Stimulated activated CD8-positive, alpha-beta memory T cell treated with anti-CD3 and anti-CD28 coated beads, Interleukin-4, amount 100 ng/mL, for 24 hours (primary cell): ENCODE measurements at places on chromosomes 3 and 15.

- no peak for DNase-seq
These were observed 53.2 kb downstream of the RFTN1 start for GRCh38 chr3:16460273-16460672.

DNA sequence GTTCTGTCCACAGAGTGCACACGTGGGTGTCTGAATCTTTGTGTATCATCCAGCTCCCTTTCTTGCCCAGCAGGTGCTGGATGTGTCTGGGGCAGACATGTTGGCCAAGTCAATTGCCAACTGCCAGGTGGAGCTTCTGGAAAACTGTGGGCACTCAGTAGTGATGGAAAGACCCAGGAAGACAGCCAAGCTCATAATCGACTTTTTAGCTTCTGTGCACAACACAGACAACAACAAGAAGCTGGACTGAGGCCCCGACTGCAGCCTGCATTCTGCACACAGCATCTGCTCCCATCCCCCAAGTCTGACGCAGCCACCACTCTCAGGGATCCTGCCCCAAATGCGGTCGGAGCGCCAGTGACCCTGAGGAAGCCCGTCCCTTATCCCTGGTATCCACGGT, 12.5 kb upstream of the RPP14 start:
- no peak for DNase-seq

DNA sequence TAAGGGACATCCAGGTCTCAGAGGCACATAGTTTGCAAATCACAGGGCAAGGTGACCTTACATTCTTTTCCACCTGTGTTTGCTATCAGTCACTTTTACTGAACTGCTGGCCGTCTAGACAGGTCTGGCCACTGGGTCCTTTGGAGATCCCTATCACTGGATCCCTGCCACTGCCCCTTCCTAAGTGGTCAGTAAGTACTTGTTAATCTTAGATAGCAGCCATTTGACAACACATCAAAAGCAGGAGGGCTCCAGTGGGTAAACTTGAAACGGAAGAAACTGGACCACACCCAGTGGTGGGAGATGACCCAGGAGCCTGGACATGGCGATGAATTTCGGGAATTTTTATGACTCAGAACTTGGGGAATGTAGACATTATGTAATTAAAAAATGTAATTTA, 28.9 kb upstream of the RASGRP1 start:
- no peak for DNase-seq

- DNase-seq, result no peak
These were observed 226.0 kb upstream of the TPM1 start for GRCh38 chr15:62816342-62817069.

DNA sequence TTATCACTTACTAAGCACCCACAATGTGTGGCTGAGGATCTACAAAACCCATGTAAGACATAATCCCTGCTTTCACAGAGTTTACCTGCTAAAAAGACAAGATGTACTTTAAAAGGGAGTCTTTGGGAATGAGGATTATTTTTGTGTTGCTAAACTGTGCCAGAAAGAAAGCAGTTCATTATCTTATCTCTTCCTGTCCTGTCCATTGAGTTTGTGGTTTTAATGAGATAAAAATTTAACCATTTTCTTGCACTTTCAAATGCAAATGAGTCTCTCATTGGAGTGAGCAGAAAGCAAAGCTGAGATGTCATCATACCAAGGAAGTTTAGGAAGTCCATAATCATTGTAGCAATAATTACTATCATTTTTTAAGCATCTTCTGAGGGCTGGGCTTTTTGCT, 231.2 kb upstream of the ADAMTS9 start:
- DNase-seq, result no peak
